ENCODE measurements at places on chromosomes 1 and 21.

DNA sequence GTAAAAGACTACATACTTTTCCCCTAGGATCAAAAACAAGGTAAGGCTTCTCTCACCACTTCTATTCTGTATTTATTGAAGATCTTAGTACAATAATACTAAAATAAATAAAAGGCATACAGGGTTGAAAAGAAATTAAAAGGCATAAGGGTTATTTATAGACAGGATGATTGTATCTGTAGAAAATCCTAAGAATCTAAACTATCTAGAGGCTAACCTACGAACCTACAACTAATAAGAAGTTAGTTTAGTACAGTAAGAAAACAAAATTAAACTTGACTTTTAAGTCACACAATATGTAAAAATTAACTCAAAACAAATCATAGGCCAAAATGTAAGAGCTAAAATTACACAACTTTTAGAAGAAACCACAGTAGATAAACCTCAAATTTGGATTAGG is 50.4 kb upstream of the ADAM30 start:
- DNase-seq: no peak

GRCh38 chr1:183030053-183030452 is 6.8 kb downstream of the LAMC1 start:
- DNase-seq: no peak

DNA sequence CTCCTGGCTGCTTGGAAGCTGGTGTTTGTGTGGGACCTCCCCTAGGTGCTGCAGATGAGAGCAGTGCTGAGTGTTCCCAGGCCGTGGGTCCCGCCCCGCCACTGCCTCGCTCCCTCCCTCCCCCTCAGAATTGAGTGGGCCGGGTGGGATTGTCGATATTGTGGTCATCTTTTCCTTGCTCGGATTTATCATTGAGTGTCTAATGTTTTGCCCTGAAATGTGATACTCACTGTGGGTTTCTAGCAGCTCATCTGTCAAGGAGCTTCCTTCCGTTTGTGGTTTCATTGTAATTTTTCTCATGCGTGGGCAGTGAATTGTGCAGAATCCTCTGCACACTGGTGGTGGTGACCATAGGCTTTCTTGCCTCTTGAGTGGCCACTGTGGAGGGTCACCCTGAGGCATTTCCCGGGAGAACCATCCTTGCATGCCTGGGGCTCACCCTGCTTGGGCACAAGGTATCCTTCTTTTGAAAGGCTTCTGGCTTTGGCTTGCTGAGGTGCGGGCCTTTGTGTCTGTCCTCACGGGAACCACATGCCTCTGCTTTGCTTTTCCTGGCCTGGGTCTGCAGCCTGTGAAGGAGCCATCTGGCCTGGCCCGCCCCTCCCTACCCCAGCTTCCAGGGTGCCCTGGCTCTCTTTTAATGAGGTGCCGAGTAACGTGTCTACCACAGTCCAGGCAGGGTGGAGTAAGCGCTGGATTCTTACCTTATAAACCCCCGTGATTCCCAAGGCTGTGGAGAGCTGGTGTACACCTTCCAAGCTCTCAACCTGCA is 25.6 kb downstream of the SLX9 start:
- no peak for DNase-seq

DNA sequence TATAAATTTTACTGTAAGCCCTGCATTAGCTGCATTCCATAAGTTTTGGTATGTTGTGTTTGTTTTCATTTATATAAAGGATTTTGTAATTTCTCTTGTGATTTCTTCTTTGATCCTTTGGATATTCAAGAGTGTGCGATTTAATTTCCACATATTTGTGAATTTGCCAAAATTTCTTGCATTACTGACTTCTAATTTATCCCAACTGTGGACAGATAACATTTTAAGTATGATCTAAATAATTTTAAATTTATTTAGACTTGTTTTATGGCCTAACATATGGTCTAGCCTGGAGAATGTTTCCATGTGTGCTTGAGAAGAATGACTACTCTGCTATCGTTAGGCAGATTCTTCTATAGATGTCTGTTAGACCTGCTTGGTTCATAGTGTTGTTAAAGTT is 23.2 kb downstream of the RPE65 start:
- DNase-seq: no peak

- no peak for DNase-seq
Observed at GRCh38 chr1:119245881-119246280, 105.4 kb upstream of the WARS2 start.

GRCh38 chr1:19481826-19482398 is 3.4 kb downstream of the CAPZB start:
- no peak for DNase-seq

DNA sequence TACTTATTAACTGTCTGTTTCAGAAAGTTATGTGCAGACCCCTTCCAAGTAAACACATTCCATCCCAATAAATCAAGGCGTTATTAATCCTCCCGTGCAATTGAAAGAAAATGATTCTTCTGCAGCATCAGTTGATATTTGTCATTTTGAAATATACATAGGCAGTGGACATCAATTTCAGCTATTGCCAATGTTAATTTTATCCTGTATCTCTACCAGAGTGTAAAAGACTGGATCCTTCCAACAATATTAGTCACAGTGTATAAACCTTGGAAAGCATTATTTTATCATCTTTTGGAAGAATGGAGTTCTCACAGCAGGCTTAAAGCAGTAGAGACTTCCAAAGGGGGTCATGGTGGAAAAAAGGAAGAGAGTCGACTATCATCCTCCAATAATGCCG is 150.4 kb downstream of the CYYR1 start:
- DNase-seq: no peak

- no peak for DNase-seq
Observed at GRCh38 chr1:43477716-43478115, 24.0 kb upstream of the HYI start.

DNA sequence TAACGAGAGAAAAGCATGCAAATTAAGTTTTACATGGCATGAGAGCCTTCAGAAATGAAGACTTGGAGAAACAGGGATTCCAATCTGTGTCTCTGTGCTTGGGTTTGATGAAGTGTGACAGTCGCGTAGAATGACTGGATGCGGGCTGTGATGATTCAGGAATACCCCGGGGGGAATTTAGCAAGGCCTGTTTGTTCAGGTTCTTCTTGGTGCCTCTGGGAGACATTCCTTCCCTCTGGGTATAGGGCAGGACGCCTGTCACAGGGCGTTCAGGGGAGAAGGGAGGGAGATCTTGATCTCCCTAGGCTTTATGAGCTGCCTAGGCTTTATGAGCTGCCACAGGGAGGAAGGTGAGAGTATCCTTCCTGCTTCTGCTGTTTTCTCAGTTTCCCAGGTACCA is 36.6 kb downstream of the DOP1B start:
- DNase-seq: no peak

DNA sequence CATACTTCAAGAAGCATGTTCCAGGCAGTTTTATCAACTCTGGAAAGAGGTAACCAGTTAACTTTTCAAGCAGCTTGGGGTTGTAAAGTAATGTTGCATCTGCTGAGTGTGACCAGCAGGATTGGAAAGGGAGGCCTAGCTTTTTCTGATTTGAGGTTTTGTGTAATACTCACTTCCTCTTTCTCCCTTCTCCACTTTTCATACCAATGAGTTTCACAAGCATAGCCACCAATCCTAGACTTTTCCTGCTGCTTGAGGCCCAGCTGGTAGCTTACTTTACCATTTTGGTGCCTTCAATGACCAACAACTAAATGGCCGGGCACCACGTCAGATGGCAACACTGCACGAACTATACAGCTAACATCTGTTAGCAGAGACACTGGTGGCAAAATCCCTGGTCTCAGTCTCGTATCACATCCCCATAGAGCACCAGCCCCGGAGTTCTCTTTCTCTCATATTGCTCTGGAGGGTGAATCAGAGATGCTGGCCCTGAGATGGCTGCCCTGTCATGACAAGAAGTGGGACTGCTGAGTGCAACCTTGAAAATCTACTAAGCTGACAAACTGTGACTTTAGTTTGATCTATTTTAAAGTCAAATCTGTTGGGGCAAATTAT is 14.8 kb upstream of the GPR88 start:
- DNase-seq: no peak

- no peak for DNase-seq
Observed at GRCh38 chr1:245805532-245805931, 650.7 kb downstream of the KIF26B start.

DNA sequence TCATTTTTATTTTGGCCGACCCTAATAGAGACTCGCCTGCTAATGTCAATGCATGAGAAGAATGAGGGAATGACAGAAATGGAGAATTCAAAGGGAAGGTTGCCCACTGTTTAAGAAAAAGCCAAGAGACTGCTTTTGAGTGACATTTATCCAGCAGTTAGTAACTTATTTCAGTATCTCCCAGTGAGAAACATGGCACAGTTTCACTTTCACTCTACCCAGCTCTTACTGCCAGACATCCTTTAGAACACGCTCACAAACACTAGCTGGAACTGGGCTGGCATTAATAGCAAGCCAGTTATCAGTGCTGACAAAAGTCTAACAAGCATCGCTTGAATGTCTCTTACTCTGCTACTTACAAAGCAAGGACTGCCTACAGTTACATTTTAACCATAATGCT is 8.5 kb downstream of the GGPS1 start:
- no peak for DNase-seq

- DNase-seq: no peak
Observed at GRCh38 chr1:184507604-184508280, 120.9 kb downstream of the C1orf21 start.

GRCh38 chr1:201740670-201741111 is 88.3 kb upstream of the IPO9 start:
- no peak for DNase-seq

DNA sequence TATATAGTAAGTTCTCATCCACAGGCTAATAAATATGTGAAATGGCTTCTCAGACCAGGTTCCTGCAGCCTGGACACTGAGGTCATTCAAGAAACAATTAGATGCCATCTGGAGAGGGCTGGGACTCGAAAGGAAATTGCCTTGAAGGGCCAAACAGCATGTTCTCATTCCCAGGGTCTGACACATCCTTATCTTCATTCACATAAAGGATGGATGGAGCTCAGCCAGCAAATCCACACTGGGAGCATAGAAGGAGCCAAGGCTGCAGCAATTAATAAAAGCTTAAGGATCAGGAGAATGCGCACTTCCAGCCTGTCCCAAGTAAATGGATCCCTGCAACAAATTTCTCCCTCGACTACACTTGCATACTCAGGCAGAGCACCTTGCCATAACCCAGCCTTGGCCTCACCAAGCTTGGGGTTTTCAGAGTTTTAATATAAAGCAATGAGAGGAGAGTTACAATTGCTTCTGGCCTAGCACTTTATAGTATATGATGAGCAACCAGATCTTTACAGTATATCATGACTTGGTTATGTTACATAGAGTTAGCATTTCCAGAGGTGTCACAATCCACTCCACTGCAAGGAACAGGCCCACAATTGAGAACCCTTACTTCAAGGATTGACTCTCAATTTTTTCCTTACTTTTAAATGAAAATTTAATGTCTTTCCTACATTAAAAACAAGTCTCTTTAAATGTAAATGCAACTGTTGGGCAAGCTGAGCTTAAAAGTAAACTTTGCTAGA is 55.9 kb downstream of the BCAR3 start:
- DNase-seq: no peak

- no peak for DNase-seq
Observed at GRCh38 chr1:230292689-230293389, 133.3 kb downstream of the PGBD5 start.

GRCh38 chr1:48208251-48208650 is 14.3 kb upstream of the SLC5A9 start:
- DNase-seq: no peak

- no peak for DNase-seq
Observed at GRCh38 chr1:169572187-169572586, 14.1 kb downstream of the F5 start.

DNA sequence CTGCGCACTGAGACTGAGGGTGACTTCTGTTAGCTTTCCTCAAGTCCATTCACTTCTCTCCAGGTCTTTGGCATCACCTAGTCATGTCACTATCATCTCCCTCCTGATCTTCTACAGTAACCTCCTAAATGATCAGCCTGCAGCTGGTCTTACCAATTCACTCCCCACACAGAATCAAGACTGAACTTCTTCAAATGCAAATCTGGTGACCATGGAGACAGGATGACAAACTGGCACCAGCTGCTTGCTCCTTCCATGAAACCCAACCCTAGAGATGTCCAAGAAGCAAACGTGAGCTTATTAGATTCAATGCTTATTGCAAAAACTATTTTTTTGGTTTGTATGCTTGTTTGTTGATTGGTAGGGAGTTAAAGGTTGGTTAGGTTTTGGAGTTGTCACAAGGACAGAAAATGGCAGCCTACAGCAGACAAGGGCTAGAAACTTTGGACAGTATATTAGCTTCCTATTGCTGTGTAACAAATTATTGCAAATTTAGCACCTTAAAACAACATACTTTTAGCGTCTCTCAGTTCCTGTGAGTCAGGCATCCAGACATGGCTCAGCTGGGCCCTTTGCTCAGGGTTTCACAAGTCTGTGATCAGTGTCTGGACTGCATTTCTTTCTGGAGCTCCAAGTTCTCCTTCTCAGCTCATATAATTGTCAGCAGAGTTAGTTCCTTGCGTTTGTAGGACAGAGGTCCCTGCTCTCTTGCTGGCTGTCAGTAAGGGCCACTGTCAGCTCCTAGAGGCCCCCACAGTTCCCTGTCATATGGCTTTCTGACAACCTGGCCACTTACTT is 53.3 kb upstream of the GJA8 start:
- DNase-seq: no peak

DNA sequence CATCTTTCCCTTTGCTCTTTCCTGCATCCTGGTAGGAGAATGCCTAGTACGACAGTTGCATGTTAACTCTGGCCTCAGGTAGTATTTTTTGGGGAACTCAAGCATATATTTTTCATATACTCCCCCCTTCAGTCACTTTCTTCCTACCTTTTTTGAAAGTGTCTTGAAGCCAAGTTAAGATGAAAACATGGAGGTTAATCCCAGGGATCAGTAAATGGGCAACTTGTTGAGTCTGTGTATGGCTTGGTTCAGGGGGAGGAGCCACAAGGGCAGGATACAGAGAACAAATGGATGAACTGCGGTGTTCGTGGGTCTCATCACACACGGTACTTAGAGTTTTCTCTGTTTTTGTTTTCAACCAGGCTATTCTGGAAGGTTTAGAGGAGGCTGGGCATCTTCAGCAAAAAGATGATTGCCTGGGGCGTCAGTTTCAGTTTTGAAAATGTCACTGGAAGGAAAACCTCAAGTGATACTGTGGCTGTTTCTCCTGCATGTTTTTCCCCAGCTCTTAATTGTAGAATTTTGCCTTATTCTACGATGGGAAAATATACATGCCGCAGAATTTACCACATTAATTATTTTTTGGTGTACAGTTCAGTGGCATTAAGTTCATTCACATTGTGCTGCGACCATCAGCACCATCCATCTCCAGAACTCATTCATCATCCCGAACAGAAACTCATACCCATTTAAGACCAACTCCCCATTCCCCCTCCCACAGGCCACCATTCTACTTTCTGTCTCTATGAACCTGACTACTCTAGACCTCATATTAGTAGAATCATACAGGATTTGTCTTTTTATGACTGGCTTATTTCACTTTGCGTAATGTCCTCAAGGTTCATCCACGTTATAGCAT is 71.5 kb downstream of the MAP10 start:
- no peak for DNase-seq

- no peak for DNase-seq
Observed at GRCh38 chr21:45012662-45013259, 61.6 kb upstream of the ADARB1 start.

All from stimulated activated CD8-positive, alpha-beta memory T cell treated with anti-CD3 and anti-CD28 coated beads, Interleukin-2, amount 100 ng/mL, for 48 hours (primary cell).